Stimulated activated CD8-positive, alpha-beta memory T cell treated with anti-CD3 and anti-CD28 coated beads, Interleukin-4, amount 100 ng/mL, for 4 hours (primary cell): ENCODE measurements at places on chromosomes 3 and 15.

DNA sequence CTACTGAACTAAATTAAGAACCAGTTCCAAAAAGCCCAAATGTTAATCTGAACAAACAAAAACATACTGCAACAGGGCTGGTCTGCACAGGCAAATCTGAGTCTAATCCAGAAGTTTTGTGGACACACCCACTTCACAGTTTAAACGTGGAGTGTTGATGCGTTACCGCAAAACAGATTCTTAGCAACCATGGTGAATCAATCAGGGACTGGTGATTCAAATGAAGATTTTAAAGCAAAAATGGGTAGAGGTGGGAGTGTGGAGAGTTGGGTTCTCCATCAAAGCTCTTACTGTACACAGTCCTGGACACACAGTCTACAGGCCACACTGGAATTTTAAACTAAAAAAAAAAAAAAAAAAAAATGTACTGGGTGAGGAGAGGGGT lies 5.2 kb downstream of the ANXA2 start:
- DNase-seq, result no peak

DNA sequence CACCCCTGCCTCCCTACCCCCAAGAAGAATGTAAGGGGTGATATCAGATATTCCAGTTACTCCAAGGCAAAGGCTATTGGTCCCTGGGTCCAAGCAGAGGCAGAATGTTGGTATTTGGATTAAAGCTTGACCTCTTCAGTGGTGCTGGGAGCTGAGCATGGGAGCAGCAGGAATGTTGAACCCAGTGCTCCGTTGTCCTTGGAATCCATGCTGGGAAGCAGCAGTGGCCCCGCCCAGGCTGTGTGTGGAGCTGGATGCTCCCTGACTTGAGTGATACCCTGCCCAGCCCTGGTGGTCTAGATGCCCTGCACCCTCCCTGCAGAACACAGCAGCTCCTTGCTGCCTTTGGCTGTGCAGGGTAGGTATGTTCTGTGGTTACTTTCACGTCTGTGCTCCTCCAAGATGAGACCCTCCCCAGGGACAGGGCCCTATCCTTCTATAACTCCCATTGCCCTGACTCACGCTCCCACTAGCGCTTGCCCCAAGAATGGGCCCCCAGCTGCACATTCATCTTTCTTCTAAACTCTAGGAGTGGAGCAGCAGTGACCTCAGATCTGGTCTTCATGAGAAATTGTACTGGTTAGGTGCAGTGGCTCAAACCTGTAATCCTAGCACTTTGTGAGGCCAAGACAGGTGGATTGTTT lies 35.1 kb downstream of the UMPS start:
- DNase-seq, result no peak

- no peak for DNase-seq
These were observed 21.9 kb downstream of the MEGF11 start for GRCh38 chr15:66231394-66232266.

DNA sequence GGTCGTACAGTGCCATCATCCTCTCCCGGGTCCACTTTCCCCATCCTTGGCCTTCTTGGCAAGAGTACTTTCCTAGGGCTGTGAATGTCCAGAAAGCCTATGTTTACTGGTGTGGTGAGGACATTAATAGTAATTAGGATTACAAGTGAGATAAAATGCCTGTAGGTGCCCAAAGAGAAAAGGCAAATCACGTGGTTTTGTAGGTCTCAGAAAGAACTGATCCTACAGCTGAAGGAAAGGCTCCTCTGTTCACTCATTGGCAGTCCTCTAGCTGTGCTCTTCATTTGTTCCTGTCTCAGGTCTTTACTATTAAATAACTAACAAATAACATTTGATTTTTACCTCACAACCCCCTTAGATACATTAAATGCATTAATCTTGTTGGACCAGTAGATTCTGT lies 220.1 kb upstream of the CBLB start:
- DNase-seq, result no peak

- DNase-seq, result no peak
These were observed 24.5 kb upstream of the GMNC start for GRCh38 chr3:190886945-190887344.

DNA sequence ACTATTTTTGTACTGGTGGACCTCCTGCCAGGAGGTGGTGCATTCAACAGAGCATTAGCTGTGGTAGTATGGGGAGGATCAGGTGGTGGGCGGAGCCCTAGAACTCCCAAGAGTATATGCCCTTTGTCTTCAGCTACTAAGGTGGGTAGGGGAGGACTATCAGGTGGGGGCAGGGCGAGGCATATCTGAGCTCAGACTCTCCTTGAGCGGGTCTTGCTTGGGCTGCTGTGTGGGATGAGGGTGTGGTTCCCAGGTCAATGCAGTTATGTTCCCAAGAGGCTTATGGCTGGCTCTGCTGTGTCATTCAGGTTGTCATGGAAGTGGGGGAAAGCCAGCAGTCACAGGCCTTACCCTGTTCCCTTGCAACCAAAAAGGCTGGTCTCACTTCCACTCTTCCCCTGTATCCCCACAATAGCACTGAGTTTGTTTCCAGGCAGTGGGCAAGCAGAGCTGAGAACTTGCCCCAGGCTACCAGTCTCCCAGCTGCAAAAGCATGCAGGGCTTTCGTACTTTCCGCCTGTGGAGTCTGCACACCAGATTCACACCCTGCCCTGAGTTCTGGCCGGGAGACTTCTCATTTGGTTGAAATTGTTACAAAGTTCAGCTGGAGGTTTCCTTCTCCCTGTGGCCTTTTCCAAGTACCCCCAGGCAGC lies 93.7 kb upstream of the DPPA4 start:
- DNase-seq, result no peak

DNA sequence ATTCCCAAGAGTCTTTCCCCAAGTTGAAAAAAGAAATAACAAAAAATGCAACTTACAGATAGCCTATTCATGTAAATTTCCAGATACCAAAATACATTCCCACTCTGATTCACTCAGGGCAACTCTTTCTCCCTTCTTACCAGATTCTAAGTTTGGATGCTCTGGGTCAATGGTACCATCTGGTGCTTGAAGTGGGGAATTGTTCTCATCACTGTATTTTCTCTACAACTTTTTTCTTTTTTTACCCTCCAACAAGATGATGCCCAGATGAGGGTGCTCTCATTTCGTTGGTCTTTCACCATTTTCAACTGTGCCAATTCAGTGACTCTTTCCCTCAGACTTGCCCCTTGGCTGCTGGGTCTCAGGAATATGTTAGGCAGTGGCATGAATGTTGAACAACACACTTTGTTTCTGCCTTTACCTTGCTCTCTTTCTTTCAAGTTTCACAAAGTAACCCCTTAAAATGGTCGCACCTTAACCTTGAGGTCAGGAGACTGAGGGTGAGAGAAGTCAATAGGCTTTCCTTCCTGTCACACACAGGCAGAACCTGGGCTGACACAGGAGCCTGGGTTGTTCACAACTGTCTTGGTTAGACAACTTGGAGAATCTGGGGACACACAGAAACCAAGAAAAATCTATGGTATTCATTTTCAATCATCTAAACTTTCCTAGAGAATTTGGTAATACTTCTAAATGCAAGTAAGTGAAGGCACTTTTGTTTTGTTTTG lies 330.7 kb upstream of the SLCO3A1 start:
- no peak for DNase-seq

- DNase-seq, result no peak
These were observed 45.7 kb upstream of the ABI3BP start for GRCh38 chr3:101038880-101039279.

DNA sequence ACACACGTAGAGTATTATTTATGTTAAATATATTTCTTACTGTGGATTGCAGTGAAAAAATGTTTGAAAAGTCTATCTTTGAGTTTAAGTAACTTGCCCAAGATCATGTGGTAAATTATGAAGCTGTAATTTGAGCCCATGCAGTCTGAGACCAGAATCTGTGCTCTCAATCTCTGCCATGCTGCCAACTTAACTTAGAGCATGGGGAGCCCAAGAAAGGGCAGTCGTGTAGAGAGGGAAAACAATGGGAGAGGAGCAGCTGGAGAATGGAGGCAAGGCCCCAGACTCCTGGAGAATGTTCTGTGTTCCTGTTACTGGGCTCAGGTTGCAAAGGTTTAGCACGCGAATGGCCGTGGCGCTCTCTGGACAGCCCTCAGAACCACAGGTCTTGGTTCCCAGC lies 311.6 kb upstream of the RASGRP1 start:
- no peak for DNase-seq

GRCh38 chr3:134345202-134345601 lies 29.0 kb downstream of the AMOTL2 start:
- no peak for DNase-seq

GRCh38 chr15:73244333-73244732 lies 124.4 kb downstream of the HCN4 start:
- DNase-seq, result no peak

- DNase-seq, result no peak
These were observed 174.5 kb upstream of the LRIG1 start for GRCh38 chr3:66675366-66675765.

- no peak for DNase-seq
These were observed 210.5 kb upstream of the SLC2A2 start for GRCh38 chr3:171237009-171237385.

DNA sequence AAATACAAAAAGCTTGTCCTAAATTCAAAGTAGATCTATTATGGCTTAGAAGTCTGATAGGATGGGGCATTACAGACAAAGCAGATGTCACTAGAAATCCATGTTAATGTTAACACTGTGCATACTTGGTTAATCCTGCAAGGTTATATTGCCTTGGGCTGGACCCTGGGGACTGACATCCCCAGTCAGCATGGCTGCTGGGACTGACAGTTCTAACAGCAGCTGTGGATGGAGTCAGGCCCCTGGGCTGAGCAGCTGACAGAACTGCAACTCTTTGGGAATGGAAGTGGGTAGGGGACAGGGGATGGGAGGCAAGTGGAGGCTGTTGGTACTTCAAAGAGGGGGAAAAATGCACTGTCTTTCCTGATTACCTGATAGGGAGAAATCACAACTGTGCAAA lies 7.5 kb downstream of the P2RY1 start:
- no peak for DNase-seq

DNA sequence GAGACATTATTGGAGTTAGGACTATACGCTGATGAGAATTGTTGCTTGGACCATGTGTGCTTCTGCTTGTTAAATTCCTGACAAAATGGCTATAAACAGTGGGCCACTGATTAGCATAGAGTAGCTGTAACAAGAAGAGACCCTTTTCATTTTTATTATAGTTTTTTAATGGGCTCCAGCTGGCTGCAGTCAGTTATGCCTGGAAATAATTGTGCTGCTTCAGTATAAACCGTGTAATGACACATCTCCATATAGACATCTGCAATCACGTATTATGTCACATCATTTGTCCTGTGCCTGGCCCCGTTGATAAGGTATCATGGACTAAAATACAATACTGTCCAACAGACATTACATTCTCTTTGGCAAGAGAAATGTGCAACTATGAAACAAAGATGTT lies 50.9 kb downstream of the ARPP21 start:
- no peak for DNase-seq

DNA sequence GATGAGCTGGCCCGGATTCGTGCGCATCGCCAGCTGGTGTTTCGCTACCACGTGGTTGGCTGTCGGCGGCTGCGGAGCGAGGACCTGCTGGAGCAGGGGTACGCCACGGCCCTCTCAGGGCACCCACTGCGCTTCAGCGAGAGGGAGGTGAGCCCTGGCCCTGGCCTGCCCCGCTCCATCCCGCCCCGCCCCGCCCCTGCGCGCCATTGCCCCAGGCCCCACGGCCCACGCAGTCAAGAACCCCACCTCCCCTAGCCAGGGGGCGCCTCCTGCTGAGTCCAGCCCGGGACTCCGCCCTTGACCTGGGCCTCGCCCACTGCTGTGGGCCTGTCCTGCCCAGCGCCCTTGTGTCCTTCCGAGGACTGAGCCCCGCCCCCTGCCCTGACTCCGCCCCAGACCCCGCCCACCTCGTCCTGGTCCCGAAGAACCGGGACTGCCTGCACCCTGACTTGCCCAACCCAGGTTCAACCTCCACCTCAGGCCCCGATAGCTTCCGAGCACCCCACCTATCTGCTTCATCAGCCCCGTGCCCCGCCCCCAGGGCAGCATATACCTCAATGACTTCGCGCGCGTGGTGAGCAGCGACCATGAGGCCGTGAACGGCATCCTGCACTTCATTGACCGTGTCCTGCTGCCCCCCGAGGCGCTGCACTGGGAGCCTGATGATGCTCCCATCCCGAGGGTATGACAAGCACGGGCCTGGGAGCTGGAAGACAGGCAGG lies 14.8 kb downstream of the NT5DC2 start:
- no peak for DNase-seq

DNA sequence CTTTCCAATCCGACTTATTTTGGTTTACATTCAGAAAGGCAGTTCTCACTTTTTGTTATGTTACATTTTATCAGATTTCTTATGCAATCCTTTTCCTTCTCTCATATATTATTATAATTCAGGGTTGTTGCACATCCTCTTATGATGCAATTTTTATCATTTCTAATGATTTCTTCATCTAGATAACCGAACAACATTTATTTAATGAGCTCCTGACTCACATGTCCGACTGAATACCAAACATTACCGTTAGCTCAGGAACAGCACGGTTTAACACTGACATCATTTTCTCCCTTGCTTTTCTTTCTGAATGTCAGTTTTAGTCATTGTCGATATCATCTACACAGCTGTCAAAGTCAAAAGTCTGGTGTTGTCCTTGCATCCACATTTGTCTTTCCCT lies 199.2 kb downstream of the BCHE start:
- no peak for DNase-seq

DNA sequence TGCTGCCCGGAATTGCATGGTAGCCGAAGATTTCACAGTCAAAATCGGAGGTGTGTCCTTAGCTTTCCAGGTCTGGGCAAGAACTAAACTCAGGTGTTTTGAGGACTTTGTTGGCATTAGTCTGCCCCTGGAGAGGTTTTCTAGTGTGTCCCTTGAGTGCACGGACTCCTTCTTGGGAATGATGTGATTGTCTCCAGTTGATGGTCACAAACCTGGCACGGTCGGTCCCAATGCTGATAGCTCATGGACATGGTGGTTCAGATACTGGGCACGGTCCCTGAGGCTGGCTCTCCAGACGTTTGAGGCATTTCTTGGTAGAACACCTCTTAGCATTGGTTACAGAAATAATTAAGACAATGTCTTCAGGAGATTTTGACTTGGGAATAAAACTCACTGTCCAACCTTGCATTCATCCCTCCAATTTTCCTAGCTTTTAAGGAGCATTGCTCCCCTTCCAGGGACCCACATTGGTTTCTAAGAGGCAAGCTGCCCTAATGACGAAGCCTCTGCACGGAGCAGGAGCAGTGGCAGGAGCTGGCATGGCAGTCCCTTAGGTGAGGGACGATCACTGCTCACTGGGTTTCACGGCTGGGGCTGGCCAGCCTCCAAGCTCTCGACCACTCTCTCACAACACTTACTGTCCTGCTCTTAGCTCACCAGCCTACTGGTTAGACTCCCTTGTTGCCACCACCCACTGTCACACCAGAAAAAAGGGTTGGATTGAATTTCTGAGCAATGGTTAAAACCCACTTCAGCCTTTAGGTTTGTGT lies 68.1 kb downstream of the PGPEP1L start:
- DNase-seq, result no peak
